ENCODE measurements at places on chromosomes 12 and 14.
A peak's percentile ranks its signal among the peaks of the same experiment; 100 is the strongest.

- DNase-seq: no peak
Observed at GRCh38 chr12:73465106-73465505, 1072.5 kb upstream of the ATXN7L3B start.

GRCh38 chr12:26017484-26018211 lies 59.2 kb downstream of the RASSF8 start:
- no peak for DNase-seq

- no peak for DNase-seq
Observed at GRCh38 chr12:67676624-67677023, 28.1 kb downstream of the DYRK2 start.

DNA sequence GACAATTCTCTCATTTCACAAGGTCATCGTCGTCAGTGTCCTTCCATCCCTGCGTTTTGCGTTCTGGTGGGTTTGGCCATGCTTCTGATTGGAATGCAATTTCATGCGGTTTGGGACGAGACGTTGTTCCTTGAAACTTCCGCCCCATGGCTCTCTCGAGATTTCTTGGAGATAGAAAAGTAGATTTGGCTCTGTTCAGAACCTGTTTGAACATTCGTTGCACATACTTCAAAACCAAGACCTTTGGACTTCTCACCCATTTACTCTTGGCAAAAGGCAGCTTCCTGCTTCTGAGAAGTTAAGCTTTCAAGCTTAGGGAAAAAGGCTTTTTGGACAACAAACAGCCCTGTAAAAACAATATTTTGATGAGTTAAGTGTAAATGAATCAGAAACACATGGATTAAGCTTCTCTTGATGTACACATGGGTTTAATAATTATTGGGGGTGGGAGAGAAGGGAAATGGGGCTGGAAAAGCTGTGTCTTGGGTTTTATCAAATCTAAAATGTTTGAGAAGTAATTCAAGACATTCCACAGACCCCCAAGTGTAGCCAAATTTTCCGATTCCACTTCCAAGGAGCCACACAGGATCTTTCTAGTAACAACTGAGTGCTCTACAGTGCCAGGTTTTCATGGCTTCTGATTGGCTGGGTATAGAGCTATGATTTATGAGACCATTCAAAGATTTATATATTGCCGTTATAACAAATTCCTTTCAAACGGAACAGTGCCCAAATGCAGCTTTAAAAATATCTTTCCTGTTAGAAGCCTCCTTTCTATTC lies 467.2 kb downstream of the MED13L start:
- no peak for DNase-seq

DNA sequence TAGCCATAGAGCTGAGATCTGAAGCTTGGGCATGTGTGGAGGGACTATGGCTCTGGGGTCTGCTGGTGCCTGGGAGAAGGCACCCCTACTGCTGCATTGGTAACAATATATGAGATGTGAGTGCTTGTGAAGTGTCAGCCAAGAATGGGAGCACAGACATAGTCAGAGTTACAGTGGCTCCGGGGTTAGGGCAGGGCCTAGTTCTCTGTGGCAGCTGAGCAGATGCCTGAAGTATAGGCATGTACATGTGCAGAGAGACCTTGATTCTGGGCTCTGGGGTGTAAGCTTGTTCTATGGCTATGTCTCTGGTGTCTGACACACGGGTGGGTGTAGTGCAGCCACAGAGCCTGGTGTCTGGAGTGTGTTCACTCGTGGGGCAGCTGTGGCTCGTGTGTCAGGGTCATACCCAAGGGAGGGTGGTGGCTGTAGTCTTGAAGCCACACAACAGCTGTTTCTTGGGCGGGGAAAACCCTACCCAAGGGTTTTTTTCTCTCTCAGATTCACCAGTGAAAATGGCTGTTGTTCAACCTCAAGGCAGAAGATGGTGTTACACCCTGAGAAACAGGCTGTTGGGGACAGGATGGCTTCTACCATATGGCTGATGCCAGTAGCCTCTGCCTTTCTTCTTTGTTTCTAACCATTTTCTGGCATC lies 11.9 kb upstream of the TCL1A start:
- DNase-seq: no peak

GRCh38 chr12:75603475-75603874 lies 92.1 kb upstream of the KRR1 start:
- no peak for DNase-seq

GRCh38 chr12:54136844-54137580 lies 51.8 kb downstream of the SMUG1 start:
- DNase-seq: no peak

DNA sequence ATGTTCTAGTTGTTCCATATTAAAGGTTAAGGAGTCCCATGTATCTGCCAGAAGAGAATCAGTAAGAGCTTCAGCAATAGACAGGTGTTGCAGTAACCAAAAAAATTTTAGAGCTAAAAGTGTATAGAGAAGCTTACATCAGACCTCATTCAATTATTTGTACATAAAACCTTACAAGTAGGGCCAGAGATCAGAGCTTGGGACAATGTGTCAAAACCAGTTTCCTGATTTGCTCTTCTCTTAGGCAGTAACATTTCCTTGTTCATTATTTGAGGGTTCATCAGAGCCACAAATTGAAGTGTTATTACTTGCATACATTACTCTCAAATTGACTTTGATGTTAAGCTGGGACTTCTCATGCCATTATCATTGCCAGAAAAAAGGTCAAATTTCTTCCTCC lies 55.5 kb upstream of the ATXN7L3B start:
- no peak for DNase-seq

- DNase-seq: no peak
Observed at GRCh38 chr12:118813778-118814357, 167.5 kb upstream of the SRRM4 start.

DNA sequence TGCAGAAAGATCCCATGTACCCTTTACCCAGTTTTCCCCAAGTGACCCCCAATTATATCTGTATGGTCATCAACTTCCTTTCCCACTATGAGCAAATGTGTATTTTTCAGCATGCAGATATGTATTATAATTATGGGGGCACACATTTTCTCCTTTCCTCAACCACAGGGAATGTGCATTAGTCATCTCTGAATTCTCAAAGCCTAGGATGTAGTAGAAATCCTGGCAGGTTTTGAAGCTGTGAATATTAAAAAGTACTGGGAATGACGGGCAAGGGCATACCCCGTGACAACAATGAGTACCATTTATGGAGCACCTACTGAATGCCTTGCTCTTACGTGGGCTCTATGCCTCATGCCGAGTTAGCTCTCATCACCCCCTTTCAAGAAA lies 71.5 kb downstream of the VWF start:
- no peak for DNase-seq

DNA sequence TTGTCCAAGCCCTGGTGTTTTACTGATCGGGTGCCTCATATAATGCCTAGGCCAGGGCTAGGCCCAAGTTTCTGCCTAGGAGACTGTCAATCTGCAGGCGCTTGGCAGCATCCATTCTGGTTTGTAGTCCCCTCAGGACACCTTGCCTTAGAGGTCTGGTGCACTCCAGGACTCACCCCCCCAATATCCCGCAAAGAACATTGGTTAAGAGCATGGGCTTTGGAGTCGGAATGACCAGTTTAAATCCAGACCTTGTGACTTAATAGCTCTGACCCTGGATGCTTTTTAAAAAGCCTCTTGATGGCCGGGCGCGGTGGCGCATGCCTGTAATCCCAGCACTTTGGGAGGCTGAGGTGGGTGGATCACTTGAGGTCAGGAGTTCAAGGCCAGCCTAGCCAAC lies 60.0 kb downstream of the GALNT16 start:
- no peak for DNase-seq

DNA sequence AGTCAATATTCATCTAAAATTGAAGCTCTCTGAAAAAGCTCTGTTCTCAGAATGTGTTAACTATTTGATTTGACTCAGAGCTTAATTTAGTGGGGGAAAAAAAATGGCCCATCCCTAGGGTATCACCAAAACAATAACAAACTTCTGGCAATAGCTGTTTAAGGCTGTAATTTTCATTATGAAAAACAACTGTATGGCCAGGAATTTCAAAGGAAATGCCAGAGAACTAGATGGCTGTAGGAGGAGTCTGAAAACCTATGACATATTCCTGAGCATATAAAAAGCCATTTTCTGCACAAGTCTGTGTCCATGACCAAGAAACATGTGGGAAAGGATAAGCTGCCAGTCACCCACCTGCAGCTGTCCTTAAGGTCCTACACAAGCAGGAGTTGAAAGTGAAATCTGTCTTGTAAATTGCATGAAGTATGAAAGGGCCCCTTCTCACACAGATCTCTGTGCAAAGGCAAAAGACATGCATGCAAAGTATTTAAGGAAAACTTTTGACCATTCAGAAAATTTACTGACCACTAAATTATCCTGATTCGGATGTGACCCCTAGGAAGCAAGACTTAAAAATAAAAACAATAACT lies 299.1 kb downstream of the BTG1 start:
- no peak for DNase-seq

DNA sequence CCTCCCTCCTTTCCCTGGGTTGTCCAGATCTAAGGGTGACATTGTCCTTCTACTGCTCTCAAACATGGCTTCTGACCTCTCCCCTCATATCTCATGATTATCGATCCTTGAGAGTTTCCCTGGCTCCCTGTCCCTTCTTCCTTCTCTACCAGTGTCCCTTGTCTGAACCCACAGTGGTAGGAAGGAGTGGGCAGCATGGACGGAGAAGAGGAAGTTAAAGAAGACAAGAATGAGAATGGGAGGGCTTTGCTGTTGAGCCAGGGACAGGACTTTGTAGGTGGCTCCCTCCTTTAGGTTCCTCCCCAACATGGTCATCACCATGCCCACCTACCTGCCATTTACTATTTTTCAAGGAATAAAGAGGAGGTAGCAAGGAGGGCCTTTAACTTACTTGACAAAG lies 166.7 kb downstream of the TMEM117 start:
- DNase-seq: no peak

DNA sequence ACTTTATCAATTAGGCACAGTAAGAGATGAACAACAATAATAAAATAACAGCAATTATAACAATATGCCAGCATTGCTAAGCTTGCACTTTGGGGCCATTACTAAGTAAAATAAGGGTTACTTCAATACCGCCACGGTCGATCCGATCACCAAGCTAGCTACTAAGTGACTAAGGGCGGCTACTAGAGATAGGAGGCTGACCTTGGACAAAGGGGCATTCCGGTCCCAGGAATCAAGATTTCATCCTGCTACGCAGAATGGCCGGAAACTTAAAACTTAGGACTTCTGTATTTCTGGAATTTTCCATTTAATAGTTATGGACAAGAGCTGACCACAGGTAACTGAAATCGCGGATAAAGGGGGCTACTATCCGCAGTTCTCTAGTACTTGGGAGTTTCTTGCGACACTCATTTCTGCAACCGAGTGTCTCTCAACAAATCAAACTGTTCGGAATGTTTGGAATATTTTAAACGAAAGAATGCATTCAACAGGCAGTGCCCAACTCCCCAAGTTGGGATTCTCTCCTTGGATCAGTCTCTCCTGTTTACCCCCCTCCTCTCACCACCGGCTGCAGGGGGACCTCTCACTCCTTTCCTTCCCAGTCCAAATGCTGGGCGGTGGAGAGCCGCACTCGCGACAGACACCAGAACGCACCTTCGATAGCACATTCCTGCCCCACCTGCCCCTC lies 650 bp downstream of the HEBP1 start:
- DNase-seq: no peak

GRCh38 chr12:122413516-122414404 lies 8.7 kb downstream of the CLIP1 start:
- no peak for DNase-seq

DNA sequence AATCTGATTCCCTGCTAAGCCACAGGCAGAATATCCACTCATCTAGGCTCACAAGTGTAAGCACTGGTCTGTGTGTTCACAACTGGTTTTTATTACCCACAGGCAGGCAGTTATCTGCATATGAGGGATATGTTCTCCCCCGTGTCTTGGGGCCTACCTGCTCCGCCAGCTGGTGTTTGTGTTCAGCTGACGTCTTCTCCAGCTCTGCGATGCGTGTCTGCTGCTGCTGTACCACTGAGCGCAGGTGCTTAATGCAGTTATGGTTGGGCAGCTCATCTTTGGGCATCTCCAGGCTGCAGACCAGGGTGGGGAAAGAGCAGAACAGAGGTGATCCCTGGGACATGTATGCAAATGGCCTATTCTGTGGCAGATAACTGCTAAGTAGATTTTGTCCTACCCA lies 13.7 kb downstream of the RNF41 start:
- no peak for DNase-seq

DNA sequence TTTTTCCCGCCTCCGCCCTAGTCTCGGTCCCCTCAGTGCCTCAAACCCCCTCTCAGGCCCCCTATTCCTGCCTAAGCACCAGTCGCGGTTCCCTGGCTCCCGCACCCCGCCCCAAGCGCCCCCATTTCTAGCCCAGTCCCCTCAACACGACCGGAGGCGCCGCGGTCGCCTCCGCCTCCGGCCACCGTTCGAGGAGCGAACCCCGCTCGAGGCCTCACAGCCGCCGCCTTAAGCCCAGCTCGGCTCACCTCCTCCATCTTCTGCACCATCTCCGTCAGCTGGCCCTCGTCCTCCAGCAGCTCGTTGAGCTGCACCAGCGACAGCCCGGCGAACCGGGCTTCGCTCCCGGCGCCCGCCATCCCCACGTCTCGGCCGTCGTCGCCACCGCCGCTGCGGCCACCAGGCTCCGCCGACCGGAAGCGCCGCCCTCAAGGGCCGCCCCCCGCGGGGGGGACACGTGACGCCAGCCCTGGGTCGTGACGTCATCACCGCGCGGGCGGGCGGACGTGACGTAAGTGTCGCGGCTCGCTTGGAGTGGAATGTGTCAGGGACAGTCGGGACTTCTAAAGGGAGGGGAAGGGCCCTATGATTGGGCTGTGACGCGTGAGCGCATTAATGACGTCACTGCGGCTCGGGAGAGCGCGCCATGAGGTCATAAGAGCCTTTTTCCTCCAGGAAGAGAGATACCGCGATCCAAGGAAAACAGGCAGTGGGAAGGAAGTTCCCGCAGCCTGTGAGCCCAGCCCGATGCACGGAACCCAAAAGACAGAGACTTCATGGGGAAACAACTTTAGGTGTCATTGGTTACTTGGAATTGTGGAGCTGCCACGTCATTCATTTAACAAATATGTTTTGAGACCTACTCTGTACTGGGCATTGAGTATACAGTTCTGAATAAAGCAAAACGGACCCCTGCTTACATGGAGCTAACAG lies at the start of gene VPS37B:
VPS37B (minus strand) TSS at position 421 of the 933 bp plus-strand sequence; CDS start at position 359, 62 bp downstream.
- DNase-seq: peak; percentile 76

DNA sequence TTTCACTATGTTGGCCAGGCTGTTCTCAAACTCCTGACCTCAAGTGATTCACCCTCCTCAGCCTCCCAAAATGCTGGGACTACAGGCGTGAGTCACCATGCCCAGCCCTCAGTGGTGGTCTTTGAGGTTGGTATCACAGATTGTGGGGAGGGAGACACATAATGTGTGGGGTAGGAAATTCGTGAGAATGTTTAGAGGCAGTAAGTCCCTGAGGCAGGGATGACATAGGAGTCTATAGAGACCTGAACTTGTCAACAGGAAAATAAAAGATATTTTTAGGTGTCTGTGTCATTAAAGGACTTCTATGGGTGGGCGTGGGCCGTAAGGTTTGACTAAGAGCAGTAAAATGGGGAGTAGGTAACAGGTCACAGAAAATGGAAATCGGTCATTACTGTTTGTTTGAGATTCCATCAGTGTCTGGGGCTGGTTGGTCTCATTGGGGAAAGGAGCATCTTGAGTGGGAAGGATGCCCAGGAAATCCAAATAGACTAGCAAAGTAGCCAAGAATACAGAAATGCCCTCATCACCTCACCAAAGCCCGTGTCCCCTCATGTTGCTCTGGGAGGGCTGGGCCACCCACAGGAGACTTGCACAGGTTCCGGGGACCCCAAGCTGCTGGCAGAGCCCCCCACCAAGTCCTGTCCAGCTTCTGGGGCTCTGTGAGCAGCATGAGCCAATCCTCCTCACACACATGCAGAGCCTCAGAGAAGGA lies 63.6 kb upstream of the BCL2L14 start:
- DNase-seq: peak; percentile 48

All from stimulated activated CD4-positive, alpha-beta T cell treated with anti-CD3 and anti-CD28 coated beads, TNF-alpha, amount 100 ng/mL, for 24 hours (primary cell).